Mesenchymal stem cell (in vitro differentiated cells and primary cell): ENCODE measurements at places on chromosomes 5 and 9.

GRCh38 chr9:38284588-38285051, 107.9 kb upstream of the ALDH1B1 start:
- no peak for DNase-seq

GRCh38 chr9:120107138-120107537, 472.8 kb downstream of the CDK5RAP2 start:
- DNase-seq, result no peak

DNA sequence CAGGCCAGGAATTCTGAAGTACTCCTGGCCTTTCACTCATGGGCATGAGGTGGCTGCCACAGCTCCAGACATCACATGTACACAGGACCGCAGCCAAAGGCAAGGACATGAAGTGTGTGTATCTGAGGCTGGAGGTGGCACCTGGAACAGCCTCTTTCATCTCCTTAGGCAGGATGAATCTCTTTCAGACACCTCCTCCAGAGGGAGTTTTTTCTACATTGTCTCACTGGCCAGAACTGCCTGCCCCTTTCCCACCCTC, 142.8 kb downstream of the BARX1 start:
- DNase-seq, result no peak

DNA sequence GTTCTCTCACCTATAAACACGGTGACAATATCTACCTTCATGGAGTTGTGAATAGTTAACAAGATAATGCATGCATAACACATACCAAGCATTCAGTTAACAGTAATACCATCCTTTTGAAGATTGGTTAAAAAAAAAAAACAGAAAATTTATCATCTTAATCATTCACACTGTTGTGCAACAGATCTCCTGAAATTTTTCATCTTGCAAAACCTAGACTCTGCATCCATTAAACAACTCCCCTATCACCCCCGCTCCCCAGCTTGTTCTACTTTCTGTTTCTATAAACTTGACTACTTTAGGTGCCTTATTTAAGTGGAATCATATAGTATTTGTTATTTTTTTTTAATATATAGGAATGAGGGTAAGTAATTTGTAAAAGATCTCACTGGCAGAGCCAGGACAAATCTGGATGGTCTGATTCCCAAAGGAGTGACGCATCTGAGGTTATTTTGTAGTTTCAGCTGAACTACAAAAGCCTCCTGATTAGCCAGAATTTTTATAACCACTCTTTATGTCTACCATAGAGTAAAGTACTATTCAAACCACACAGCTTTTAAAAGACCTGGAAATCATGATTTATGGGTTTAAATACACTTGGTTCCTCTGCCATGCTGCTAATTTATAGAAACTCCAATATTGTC, 93.0 kb downstream of the FANCC start:
- DNase-seq, result peak; percentile 13

DNA sequence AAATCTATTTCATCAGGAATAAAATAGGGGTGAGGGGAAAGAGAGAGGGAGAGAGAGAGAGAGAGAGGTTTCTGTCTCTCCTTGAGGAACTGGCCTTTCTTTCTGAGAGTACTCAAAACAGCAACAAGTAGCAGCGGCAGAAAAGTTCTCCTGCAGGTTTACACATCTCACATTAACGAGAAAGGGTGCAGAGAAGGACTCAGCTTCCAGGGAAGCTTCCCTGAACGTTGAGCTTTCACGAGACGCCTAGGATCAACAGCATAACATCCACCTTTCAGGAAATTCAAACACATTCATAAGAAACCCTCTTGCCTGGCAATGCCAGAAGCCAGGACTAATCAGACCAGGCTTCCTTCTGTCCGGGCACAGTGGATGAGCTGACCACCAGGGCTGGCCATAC, 162.9 kb downstream of the ZDHHC21 start:
- DNase-seq, result no peak
